ENCODE measurements at places on chromosomes 16 and 17.

DNA sequence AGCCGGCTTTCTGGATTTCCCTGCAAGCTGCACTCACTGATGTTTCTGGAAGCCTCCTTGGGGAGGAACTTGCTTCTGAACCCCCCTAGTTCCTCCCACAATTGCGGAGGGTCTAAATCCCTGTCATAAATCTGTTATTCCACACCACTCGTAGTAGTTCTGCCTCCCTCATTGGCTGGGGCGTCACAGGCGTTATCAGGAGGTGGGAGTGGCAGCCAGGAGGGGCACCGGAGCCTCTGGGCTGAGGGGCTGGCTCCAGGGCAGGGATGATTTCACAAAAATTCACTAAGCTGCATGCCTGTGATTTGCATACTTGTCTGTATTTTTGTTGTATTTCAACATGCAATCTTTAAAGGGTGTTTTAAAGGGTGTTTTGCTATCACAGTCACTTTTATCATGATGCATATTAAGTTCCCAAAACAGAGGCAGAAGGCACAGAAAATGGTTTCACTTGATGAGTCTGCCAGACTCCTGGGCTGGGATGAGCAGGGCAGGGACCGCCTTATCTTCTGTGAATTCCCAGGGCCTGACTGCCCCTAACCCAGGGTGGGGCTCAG lies 176.2 kb upstream of the FOXF1 start:
- no peak for DNase-seq

DNA sequence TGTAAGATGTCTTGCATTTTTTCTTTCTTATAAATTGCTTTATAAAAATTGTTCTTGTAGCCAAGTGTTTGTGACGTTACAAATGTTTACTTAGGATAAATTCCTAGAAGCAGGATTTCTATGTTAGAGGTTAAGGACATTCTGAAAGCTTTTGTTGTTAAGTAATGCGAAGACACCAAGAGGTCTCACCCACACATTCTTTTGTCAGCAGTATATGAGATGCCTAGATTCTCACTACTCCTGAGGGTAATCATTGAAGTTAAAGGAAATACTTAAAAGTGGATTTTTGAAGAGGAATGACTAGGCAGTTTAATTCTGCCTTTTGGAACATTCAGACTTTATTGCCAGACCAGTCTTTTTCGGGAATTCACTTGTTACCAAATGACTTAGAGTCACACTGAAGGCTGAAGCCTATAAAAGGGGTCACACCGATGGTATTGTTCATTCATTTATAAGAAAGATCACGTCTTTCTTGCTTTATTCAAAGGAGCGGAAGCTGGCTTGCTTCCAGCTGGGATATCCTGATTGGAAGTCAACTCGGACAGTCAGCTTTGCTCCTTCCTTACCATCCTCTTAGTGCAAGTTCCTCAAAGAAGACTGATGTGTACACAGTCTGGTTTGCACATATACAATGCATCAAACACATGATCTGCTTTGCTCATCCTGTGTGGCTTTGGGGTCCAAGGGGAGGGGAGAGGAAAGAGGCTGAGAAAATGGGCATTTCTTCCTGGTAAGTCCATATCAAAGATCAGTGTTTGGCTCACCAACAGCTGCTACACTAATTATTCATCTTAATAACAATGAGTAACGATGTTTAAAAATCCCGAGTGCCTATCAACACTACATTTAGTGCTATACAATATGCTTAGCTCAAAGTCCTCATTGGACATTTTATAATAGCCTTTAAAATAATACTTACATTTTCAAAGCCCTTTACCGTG lies 160.0 kb downstream of the MAP2K6 start:
- no peak for DNase-seq

DNA sequence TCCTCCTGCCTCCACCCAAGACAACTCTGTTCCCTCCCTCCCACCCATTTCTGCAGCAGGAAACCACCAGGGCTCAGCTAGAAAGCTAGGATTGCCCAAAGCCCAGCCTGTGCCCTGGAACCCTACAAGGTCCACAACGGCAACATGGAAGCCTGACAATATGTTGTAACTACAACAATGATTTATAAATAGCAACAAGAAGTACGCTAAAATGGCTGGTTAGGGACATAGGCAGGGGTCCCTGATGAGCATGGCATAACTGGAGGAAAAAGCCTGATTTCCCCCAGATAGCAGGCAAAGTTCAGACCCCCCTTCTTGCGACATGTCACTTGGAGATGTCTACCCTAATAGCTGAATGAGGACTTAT lies 6.6 kb downstream of the ST3GAL2 start:
- DNase-seq, result peak; percentile 35

GRCh38 chr16:73796241-73796640 lies 500.4 kb upstream of the PSMD7 start:
- no peak for DNase-seq

DNA sequence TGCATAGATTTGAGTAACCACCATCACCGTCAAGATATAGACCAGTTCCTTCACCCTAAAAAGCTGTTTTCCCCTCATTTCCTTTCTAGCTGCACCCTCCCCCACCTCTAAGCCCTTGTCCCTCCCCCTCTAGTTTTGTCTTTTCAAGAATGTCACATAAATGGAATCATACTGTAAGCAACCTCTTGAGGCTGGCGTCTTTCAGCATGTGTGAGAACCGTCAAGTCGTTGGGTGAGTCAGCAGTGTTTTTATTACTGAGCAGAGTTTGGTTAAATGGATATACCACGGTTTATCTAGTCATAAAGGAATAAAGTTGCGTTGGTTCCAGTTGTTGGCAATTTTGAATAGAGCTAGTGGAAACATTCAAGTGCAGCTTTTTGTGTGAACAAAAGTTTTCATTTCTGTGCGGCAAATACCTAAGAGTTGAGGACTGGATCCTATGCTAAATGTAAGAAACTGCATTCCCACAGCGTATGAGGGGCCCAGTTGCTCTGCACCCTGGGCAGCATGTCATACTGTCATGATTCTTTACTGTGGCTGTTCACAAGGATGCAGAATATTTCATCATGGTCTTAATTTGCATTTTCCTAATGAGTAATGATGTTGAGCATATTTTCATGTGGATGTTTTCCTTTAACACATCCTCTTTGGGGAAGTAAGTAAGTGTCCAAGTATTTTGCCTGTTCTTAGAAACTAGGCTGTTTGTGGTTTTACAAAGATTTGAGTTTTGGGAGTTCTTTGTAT lies 264.3 kb downstream of the CPPED1 start:
- DNase-seq, result no peak

All from HL-60 (cell line).